ENCODE measurements at places on chromosomes 12 and 14.
A peak's percentile ranks its signal among the peaks of the same experiment; 100 is the strongest.

DNA sequence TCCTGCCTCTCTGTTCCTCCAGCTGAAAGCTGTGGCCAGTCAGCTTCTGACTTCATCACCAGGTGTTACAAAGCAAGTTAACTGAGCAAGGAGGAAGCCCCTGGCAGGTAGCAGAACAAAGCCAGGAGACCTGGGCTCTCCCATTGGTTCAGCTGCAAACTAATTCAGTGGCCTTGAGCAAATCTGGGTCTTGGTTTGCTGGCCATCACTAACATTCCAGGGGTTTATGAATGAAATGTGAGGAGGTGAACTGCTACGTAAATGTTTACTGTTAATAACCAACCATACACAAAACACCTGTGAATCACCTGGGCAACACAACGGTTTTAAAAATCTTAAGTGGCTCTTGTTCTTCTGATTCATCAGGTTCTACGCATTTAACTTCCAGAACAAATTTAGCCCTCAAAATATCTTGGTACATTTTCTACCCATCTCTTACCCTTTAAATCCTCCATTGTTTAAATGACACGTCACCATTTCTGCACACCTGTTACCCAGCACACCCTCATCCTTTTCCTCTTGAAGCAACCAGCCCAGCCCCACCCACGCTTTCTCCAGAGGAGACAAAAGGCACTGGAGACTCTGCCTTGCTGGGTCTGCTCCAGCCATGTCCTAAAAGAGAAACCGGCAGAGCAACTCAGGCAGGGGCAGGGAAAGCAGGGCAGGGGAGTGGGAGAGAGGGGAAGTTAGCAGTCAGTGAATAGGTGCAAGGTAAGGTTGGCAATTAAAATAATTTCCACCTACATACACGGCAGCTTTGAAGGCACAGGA lies 49.3 kb upstream of the TSPAN11 start:
- DNase-seq = no peak

DNA sequence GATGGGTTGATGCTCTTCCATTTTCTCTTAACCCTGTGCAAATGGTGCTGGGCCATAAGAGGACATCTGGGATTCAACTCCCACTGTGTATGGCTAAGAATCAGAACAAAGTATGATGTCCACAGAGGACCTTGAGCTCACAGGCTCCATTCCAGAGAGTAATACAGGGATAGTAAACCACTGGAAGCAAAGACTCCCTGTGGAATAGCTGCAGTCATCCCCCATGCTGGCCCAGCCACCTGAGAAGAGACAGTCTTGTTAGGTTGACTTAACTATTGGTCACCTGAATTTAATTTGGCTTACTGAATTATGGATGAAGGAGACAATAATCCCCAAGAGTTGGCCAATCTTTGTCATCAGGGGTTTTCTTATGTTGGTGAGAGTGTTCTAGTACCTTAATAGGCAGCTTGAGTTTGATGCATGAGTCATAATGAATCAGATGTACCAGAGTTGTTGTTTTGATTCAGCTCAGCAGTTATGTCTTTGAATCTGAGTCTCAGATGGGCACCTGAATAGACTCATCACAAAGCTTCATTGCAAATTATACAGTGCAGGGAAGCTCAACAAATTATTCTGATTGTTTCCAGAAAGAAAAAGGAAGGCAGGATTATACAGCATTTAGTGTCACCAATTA lies 122.7 kb downstream of the SSPN start:
- no peak for DNase-seq

DNA sequence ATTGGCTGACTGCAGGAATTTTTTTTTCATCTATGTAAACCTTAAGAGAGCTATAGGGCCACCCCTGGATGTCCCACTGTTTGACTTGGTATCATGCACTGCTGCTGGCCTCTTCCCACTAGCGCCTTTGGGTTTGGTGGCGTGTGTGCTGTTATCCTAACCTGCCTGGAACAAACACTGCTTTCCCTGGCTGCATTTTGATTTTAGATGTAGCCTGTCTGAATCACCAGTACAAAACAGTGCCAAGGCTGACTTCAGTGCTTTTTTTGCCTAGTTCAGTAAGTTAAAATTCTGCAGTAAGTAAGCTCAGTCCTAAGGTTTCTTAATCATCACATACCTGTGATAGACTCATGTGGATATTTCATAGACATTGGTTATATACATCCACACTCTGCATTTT lies 99.2 kb downstream of the EML1 start:
- DNase-seq = no peak

GRCh38 chr12:124898923-124899294 lies 15.5 kb downstream of the UBC start:
- no peak for DNase-seq

- DNase-seq = no peak
These were observed 362.8 kb downstream of the CACNA1C start for GRCh38 chr12:2415568-2415944.

DNA sequence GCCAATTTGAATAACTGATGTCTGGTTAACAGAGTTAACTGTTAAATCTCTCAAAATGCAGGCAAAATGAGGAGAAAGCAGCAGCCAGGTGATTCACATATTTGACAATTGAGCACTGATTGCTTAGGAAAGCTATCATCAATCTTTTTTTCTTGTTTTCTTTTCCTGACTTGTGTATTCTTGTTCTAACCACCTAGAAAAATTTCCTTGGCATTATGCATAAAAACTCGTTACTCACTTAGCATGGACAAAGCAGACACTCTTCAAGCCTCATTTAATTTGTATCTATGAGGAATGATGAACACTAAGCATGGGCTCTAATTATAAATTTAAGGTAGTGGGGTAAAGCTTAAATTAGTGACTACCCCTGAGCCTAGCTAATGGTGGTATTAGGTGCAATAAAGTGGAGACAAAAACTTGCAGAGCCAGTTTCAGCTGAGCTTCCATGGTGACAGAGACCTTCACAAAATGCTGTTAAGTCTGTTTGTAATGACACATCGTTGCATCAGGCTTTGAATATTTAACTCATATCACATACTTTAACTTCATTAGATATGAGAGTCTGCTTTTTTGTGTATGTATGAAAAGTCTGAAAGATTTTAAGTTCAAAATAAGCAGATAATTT lies 52.0 kb downstream of the RASSF9 start:
- no peak for DNase-seq

- no peak for DNase-seq
These were observed 153.1 kb downstream of the HMGA2 start for GRCh38 chr12:65977384-65977783.

DNA sequence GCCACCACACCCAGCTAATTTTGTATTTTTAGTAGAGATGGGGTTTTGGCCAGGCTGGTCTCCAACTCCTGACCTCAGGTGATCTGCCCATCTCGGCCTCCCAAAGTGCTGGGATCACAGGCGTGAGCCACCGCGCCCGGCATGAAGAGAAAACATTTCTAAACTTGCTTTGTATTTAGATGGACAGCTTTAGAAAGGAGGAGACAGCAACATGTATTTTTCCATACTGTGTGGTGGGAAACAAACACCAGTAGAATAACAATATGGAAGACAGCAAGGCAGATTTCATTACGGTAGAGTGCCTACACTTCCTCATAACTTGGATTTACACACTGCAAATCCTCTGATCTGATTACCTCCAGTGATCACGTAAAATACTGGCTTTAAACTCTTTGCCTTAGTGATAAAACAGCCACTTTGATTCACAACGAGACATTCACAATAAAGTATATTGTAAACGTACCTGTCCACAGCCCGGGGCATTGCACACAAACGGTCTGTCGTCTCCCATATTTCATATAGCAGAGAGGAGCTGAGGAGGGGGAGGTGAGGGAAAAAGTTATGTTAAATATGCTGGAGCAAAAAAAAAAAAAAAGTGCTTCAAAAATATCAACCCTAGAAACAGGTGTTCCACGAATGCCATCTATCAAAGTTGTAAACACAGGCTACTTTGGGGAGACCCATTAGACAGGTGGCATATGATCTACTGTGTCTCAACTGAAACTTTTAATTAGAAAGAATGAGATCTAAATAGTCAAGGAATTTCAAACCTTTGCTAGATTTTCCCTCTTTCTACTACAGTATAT lies 25.5 kb downstream of the ATF7 start:
- no peak for DNase-seq

GRCh38 chr12:122421187-122421820 lies 1.2 kb downstream of the CLIP1 start:
- DNase-seq = no peak

GRCh38 chr14:103600503-103600902 lies 28.5 kb upstream of the KLC1 start:
- no peak for DNase-seq

- DNase-seq = no peak
These were observed 24.8 kb upstream of the GPR68 start for GRCh38 chr14:91269076-91269991.

- peak; percentile 90 for DNase-seq
These were observed at the start of gene ING4 for GRCh38 chr12:6662906-6663742. Gene ING4, minus strand, starts transcription at chr12:6663119. Its CDS starts 18 bp downstream, at chr12:6663101.

- no peak for DNase-seq
These were observed 261.7 kb downstream of the NEDD1 start for GRCh38 chr12:97168804-97169203.

DNA sequence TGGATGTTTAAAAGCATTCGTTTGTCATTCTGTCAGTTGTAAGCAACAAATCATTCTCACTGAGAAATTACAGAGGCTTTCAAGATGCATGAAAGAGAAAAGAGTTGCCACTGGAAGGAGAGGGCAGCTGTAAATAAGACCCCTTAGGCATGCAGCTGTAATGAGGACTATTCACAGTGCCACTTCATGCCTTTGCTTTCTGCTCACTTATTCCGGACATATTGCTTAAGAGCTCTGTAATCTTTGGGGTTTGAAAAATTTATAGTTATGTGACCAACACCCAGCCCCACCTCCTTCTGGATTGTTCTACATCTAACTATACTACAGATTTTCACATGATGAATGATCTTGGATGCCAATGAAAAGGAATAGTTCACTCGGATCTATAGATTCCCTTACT lies 194.8 kb upstream of the DCN start:
- DNase-seq = no peak

GRCh38 chr12:94643606-94644005 lies 6.8 kb downstream of the TMCC3 start:
- DNase-seq = no peak

DNA sequence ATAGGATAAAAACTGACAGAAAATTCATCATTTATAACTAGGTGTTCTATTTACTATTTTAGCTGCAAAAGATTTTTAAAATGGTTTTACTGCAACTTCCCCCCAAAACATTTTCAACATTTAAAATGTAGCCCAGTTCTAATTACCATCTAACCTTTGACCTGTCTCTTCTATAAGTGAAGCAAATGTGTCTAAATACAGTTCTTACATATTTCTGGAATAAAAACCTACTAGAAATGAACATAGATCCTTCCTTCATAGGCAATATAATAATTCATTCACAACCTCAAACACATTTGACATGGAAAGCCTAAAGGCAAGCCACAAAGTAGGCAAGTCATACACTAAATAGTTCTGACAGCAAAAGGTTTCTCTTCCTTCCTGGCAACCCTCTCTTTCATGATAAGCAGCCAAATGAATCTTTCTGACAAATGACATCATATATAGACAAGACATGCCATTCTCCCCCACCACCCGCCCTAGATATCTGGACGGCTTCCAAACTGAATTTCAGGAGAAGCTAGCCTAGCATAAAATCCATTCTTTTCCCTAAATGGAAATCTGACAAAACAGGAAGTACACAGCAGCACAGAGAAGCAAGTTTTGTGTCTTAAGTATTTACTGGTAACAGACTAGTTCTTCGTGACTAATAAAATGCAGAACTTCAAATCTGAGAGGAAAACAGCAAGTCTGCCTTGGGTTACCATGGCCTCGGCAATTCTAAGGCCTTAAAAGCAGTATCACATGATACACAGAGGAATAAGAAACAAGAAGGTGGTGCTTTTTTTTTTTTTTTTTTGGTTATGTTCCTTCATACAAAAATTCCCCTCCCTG lies 17.2 kb upstream of the ARID4A start:
- DNase-seq = no peak

- no peak for DNase-seq
These were observed 41.7 kb downstream of the TTLL5 start for GRCh38 chr14:75702616-75703261.

- peak; percentile 33 for DNase-seq
These were observed 785 bp downstream of the MLEC start for GRCh38 chr12:120687578-120688289.

DNA sequence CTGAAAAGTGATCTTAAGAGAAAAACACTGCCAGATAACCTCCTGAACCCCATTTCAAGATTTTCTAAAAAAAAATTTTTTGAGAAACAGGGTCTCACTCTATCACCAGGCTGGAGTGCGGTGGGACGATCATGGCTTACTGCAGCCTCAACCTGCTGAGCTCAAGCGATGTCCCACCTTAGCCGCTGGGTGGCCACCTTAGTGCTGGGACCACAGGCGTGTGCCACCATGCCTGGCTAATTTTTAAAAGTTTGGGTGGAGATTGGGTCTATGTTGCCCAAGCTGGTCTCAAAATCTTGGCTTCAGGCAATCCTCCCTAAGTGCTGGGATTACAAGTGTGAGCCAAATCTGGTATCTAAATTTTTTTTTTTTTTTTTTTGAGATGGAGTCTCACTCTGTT lies 3.4 kb downstream of the PNMA1 start:
- DNase-seq = no peak

DNA sequence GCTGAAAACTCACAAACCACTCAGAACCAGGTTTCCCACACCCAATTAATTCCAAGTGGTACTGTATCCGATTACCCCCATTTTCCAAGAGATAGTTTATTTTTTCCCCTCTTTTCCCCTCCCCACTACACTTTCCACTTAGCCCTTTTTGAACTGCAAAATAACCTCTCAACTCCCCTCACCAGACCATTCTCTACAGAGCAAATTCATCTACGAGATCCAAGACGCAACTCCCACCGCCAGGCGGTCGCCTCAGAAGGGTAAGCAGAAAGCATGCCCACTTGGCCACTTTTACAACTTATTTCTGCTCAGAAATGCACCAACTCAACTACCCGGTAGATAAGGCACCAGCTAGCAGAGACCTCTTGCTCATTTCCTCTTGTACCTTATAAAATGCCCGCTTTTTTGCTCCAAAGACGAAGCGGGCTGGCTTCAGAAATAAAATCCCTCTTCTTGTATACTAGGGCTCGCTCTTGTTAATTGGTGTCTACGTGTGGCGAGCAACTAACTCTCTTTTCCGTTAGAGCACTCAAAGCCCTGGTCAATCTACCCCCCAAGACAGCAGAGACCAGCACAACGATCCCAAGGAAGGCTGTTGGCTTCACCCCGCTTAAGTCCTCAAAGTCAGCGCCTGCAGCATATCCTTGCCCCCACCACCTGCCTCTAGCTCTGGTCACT lies 910 bp upstream of the SRP54 start:
- DNase-seq = peak; percentile 37
